Dermis microvascular lymphatic vessel endothelial cell (primary cell): ENCODE measurements at places on chromosomes 12 and 14. TPM values are rescaled to one million over a fixed set of nuclear protein-coding genes. Genes with fewer than 3 reads are reported as not detected.

The NOPCHAP1 gene
- total RNA-seq = 4.3 and 10.4 TPM in 2 replicates

- no peak for DNase-seq
Measured at GRCh38 chr12:24356240-24356804, 406.9 kb upstream of the SOX5 start.

GRCh38 chr12:32947206-32948067, 50.9 kb upstream of the PKP2 start:
- DNase-seq = peak; percentile 4

DNA sequence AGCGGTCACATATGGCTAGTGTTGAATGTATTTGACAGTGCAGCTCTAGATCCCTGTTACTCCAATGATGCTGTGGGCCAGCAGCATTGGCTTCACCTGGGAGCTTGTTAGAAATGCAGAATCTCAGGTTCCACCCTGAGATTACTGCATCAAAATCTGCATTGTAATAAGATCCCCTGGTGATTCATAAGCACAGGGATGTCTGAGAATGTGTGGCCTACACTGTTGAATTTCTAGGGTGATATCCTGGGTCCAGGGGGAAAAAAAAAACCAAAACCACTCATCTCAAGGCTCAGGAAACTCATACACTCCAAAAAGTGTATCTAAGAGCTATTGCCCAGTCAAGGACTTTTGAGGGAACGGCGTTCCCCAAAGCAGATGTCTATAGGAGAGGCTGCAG, 196.8 kb downstream of the PPM1H start:
- DNase-seq = no peak

The CLEC2A gene
- not detected in 2 replicates for total RNA-seq

GRCh38 chr12:50803230-50803875, 39.4 kb upstream of the TMPRSS12 start:
- no peak for DNase-seq

- DNase-seq = peak; percentile 76
Measured at GRCh38 chr12:1644534-1645438, 15.8 kb downstream of the WNT5B start.
